Activated gamma-delta T cell treated with anti-CD3 and anti-CD28 coated beads, Interleukin-2, amount 50 U/mL, for 16 hours (primary cell): ENCODE measurements at places on chromosomes 1 and 21.

DNA sequence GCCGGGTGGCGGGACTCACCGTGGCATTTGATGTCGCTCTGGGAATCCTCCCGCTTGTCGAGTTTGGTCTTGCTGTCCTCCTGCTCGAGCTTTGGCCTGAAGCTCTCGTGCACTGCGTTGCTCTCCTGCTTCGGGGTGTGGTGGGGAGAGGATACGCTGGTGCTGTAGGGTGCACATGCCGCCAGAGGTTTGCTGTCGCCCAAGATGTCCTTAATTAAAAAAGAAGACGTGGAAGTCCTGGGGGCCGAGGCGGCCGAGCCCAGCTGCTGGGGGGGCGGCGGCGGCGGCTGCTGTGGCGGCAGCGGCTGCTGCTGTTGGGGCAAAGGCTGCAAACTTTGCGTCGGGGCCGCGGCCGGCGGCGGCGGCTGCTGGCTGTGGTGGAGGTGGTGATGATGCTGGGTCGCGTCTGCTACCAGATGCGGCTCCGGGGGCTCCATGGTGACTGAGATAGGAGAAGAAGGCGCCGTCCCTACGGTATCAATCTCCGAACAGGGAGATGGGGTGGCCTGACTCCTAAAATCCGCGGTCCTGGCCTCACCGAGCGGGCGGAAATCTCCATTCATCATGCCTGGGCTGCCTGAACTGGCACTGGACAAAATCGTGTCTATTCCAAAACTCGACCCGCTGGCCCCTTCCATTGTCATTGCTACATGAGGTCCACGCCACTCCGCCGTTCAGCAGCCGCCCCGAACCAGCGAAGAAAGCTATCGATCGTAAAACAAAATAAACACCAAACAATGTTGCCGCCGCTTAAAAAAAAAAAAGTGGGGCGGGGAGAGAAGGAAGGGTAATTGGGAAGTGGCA, at the start of gene BARHL2:
BARHL2 (minus strand) TSS at position 751 of the 804 bp plus-strand sequence; CDS start at position 644, 107 bp downstream.
- no peak for DNase-seq

DNA sequence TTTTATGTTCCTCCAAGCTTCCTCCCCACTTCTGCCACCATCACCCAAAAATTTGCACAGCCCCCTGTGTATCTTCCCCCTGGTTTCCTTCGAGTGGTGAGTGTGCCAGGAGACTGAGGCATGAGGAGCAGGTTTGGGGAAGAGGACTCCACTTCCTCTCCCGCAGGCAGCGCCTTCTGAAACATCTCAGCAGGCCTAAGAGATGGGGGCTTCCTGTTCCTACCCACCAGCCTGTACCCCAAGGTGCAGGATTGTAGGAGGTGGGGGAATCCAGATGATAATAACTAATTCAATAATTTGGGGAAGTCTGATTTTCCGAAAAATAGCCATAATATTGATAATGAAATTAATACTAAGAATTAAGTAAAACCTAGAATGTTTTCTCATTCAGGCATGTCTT, 62.4 kb downstream of the RHBG start:
- no peak for DNase-seq

DNA sequence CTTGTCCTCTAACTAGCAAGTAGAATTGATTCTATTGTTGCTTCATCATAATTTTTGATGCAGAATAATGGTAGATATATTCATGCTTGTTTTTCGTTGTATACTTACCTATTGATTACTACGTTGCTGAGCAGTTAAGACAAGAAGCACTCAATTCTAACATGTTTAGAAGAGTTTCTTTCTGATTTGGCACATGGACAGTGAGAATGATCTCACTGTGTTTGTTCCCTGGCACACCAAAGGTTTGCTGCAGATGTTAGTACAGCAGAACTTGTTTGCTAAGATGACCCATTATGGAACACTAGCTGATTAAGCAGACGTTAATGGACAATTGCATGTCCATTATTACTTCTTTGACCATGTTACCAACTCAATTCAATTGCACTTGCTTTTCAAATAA, 184.7 kb upstream of the SGIP1 start:
- no peak for DNase-seq

DNA sequence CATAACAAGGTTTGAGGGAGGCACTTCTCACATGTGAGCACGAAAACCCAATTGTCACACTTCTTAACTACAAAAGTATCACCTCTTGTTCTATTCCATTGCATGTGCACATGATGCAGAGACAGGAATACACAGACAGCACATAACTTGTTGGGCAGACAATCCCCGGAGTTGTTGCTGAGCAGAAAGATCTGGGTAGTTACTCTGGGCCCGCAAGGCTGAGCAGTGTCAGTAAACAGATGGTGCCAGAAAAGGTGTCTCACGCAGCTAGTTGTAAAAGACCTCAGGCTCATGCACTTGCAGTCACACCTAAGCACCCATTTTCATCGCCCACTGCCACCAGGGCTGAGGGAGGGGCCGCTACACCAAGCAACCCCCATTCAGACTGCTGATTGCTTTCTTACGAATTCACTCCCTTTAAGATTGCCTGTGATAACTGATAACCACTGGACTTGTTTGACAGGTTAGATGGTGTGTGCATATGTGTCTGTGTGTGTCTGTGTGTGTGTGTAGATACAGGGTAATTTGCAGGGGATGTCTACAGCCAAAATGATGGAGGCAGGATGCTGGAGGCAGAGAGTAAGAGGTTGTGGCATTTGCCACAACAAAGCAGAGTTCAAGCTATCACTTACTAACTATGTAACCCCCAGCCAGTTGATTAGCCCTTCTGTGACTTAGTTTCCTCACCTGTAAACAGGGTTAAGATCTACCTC, 4.2 kb downstream of the LGR6 start:
- DNase-seq, result no peak

- no peak for DNase-seq
Observed at GRCh38 chr1:113652771-113653170, 106.5 kb downstream of the PHTF1 start.

GRCh38 chr1:175269151-175269550, 76.6 kb upstream of the KIAA0040 start:
- no peak for DNase-seq

- DNase-seq, result no peak
Observed at GRCh38 chr1:45612941-45613579, 10.8 kb downstream of the CCDC17 start.

GRCh38 chr1:27536767-27537166, 46.8 kb upstream of the WASF2 start:
- DNase-seq, result no peak

DNA sequence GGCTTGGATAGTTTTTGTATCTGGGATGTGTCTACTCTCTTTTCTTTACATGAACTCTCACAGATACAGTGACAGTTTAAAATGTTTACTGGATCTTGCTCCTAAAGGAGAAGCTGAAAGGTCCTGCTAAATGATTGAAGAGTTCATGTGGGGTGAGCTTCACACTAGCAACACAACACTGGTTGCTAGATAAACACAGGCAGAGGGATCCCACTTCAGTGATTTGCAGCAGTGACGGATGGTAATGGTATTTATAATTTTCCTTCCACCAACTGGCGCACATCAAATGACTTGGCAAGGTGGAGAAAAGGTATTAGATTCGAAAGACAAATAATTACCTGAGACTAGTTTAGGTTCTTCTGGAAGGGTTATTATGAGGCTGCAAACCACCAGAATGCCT, 270.2 kb downstream of the TBX15 start:
- DNase-seq, result no peak

DNA sequence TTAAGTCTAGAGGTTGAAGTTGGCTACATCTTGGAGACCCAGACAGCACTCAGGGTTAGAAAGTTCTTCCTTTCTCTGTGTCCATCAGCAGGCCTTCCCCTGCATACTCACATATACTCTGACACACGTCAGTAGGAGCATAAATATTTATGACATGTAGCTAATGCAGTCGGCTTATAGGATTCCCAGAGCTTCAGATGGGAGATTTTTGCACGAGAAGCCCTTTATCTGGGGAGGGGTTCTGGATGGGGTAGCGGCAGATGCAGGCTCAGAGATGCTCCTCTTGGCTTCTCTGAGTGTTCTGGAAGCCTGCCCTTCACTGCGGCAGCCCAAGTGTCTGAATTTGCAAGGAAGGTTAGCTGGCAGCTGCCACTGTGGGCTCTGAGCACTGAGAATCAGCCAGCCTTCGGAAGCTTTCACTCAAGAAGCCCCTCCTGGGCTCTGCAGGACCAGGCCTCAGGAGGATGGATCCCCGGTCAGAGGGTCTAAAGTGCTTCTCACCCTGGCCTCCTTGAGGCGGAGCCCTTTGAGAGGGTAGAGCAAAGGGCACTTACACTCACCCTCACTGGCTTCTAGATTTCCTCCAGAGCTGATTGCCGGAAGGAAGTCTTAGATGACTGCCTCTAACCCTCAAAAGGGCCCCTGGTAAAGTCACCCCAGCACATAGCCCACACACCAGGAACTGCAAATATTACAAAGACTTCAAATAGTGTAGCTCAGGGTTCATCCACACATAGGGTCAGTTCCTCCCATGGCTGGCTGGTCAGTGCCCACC, 68.1 kb upstream of the NFASC start:
- DNase-seq, result no peak

DNA sequence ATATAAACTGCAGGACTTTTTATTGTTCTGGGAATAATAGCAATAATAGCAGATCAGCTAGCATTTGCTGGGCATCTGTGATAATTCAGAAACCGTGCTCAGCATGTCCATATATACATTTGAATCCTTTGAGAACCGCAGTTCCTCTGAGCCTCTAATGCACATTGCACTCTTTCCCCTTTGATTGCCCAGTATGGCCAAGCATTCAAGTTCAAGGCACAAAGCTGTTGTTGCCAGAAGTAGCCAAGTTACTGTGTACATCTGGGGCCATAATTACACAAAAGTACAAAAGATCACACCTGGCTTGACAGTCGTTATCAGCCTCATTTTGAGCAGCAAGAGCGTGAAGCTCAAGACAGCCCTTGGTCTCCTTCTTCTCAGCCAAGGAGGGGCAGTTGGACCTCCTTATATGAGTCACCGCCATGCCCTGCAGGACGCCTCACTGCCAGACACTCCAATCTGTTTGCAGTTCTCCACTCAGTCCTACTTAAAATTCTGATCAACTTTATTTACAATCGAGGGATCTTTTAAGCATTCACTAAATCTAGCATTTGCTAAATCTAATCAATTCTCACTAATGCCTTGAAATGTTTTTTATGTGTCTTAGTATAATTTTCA, 216.0 kb downstream of the SLC35F3 start:
- DNase-seq, result no peak

- DNase-seq, result no peak
Observed at GRCh38 chr1:47675721-47676120, 237.9 kb downstream of the FOXD2 start.

DNA sequence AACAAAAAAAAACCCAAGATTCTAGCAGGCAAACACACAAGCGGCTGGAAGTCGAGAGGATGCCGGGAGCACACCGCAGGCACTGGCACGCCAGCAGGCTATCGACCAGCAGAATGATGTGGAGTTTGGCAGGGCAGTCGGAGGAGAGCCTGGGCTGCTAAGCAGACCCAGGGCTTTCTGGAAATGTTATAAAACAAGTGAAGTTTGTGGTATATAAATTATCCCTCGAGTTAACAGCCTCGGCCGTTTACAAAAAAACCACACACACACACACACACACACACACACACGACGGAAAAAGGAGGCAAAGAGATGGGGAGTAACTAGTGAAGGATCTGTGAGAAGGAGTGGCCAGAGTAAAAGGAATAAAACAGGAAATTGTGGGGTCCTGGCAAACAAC, 87.2 kb upstream of the IVNS1ABP start:
- DNase-seq, result no peak

DNA sequence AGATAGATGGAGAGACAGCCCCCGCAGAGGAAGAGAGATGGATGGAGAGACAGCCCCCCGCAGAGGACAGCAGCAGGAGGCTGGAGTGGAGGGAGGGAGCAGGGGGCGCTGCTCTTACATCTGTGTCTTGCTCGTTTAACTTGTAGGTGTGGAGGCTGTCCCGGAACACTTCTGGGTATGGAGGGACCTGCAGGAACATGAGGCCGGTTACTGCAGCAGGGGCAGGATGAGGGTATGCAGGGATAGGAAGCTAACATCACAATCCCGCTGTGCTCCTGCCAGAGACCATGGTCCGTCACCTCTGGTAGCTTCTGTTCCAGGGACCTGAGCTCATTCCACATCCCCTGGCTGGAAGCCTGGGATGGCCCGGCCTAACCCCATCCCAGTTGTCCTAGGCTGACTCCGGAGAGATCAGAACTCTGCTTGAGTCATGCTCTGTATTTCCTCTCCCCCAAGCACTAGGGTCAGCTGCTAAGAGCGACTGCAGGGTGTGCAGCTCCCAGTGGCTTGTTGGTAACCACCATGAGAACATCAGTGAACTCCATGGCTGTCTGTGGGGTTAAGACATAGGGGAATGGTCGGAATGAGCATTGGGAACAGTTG, 36.7 kb upstream of the GOLT1A start:
- no peak for DNase-seq

GRCh38 chr1:108801101-108801500, 54.6 kb downstream of the STXBP3 start:
- no peak for DNase-seq

DNA sequence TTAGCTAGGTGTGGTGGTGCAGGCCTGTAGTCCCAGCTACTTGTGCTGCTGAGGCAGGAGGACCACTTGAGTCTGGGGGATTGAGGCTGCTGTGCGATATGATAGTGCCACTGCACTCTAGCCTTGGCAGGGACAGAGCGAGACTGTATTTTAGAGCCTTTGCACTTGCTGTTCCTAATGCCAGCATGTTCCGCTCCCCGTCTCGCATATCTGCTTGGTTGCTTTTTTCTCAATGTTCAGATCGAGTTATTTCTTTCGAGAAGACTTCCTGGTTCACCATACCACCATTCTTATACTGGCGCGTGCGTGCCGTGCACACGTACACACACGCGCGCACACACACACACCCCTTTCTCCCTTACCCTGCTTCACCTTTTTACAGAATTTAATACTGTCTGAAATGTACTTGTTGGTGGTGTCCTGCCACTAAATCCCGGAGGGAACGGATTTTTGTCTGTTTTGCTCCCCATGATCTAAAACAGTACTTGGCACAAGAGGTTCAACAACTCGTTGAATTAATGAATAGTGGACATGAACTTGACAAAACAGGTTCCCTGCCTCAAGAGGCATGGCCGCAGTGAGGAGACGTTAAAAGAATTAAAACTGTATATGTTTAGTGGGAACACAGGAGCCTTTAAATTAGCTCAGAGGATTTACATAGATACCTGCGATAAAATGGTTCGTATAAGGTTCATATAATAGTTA, 1.1 kb upstream of the RPRD2 start:
- DNase-seq, result no peak

DNA sequence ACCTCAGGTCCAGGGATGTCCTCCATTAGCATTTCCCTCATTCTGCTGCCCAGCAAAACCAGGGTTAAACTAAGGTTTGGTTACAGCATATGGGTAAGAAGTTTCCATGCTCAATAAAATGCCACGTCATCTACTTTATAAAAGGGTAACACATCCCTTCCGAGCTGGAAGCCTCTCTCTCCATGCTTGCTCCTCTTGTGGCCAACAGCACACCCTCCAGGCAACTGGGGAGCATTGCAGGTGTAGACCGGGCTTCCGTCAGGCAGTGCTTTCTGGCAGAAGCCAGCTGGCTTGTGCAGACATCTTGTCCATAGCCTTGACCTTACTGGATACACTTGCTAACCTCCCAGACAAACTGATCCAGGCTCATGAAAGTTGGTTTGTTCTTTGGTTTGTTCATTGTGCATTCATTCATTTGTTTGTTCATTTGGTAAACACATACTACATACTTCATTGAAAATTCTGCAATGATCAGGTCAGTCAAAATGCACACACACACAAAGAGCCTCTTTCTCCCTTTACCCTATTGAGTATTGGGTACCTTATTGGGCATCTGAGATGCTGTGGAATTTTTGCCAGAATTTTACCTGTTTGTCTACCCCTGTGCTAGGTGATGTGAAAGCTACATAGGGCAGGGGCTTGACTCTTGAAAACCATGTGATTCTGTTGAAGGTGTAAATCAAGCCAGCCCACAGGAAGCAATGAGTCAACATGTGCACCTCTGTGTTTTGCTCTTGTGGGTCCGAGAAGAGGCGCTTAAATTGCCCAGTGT, 422.8 kb downstream of the CAMTA1 start:
- DNase-seq, result no peak
